Urinary bladder (tissue), 4 donors: ENCODE measurements at places on chromosomes 16 and 17. TPM values are rescaled to one million over a fixed set of nuclear protein-coding genes. Genes with fewer than 3 reads are reported as not detected.

Gene MYH8
- not detected for polyA plus RNA-seq

Gene IGSF6
- polyA plus RNA-seq: 1.4 TPM

Gene STX1B
- polyA plus RNA-seq: 0.47 TPM

Gene KRT10
- polyA plus RNA-seq: 21.5 TPM

DNA sequence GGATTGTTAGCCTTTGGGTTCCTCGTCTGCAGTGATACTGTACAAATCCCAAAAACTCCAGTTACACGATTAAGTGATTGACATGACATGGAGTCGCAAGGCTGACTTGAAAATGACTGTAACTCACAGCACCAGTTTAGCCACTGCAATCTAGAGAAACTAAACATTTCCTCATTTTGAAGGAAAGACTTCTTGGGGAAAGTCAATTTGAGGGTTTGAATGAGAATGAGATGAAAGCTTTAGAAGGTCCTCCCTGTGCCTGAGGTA lies 4.8 kb downstream of the BANP start:
- no peak for DNase-seq

GRCh38 chr17:40316571-40317344 lies 7.8 kb downstream of the RARA start:
- DNase-seq: no peak

DNA sequence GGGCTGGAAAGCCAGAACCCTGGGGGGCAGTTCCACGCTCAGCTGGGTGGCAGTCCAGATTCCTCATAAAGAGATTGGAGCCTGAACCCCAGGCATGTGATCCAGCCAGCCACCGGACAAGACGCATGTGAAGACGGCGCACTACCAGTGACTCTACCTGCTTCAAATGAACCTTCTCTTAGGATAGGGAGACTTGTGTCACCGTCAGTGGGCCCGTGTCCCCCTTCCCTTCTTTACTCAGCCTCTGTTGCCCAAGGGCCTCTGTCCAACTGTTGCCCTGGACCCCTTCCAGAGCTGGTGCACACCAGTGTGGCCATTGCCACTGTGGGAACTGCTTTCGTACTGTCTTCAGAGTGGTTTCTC lies 18.2 kb downstream of the CLUAP1 start:
- DNase-seq: no peak
